ENCODE measurements at places on chromosomes 7 and 10.

DNA sequence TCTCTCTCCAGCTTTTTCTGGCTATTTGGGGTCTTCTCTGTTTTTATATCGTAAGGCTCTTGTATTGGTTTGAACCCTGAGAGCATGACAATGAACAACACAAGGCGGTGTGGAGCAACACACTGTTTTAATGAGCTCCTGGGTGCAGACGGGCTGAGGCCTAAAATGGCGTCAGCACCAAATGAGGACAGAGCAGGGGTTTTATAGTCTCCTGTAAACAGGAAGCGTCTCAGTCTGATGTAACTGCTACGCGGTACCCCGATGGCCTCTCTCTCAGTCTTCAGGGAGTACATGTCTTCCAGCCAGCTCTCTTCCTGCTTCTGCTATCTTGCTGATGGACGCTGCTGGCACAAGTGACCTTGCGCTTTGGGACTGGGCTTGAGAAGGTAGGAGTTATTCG is 95.9 kb upstream of the CCDC71L start:
- DNase-seq = no peak

GRCh38 chr10:33066558-33067236 is 108.7 kb upstream of the ITGB1 start:
- no peak for DNase-seq

DNA sequence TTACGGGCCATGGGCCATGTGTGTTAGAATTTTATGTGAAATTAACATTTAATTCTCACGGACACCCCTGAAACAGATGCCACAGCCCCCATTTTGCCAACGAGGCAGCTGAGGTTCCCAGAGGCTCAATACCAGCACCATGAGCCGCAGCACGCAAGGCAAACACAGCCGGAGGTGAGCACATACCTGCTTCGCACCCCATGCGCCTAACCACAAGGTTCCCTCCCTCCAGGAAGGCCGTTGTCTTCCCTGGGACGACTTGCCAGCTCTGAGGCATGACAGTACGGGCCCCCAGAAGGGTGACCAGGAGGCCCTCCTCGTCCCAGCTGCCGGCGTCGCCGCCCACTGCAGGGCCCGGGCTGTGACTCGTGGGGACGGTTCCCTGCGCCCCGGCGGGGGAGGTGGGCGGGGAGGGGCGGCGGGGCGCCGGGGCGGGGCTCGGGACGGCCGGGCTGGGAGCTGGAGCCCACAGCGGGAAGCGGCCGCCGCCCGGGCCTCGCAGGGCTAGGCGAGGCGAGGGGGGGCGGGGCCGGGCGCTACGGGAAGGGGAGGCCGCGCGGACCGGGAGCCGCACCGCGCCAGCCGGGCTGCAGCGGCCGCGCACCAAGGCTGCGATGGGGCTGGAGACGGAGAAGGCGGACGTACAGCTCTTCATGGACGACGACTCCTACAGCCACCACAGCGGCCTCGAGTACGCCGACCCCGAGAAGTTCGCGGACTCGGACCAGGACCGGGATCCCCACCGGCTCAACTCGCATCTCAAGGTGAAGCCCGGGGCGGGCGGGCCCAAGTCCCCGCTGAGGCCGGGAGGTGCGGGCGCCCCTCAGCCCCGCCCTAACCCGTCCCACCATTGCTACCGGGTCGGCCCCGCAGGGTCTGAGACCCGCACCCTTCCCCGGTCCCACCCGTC is at the start of gene CAV2:
TSS of gene CAV2 (plus strand) at position 571 of the 910 bp plus-strand sequence. CDS start at position 615, 44 bp downstream.
- DNase-seq = peak; percentile 87

DNA sequence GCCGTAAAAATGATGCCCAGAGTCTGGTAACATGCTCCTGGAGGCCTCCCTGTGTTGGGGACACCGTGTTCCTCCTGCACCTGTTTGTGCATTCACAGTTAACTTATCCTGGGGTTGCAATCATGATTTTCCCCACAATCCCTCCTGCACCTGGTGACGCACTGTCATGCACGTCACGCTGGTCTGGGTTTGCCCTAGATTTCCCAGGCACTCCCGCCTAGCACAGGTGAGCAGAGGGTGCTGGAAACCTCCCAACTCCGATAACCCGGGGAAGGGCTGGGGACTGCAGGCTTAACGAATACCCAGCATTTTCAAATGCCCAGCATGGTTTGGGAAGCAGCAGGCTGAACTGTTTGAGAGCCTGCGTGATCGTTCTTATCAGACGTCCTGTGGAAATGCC is 427.1 kb downstream of the TCERG1L start:
- DNase-seq = no peak

- no peak for DNase-seq
Observed at GRCh38 chr10:65284495-65285041, 1641.3 kb upstream of the LRRTM3 start.

DNA sequence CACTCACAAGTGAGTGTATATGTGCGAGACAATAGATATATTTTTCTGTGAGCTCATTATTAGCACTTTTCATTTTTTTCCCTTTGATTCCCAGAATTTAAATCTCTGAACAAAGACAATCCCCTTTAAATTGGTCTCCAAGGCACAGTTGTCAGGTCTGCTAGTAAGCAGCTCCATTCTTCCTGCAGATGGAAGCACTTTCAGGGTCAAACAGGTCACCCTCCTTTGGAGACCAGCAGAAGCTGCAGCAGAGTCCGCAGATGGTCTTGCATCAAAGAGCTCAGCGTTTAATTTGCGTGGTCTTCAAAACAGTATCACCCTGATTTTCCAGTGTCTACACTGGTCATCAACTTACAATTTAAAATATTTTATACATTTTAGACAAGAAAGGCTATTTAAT is 543.8 kb downstream of the ARL4A start:
- DNase-seq = no peak

- DNase-seq = peak; percentile 44
Observed at GRCh38 chr7:142391191-142391992, 133.5 kb upstream of the PRSS58 start.

- DNase-seq = peak; percentile 41
Observed at GRCh38 chr10:35236739-35237138, 99.6 kb upstream of the CCNY start.

GRCh38 chr7:2493205-2494164 is 17.3 kb upstream of the GRIFIN start:
- no peak for DNase-seq

DNA sequence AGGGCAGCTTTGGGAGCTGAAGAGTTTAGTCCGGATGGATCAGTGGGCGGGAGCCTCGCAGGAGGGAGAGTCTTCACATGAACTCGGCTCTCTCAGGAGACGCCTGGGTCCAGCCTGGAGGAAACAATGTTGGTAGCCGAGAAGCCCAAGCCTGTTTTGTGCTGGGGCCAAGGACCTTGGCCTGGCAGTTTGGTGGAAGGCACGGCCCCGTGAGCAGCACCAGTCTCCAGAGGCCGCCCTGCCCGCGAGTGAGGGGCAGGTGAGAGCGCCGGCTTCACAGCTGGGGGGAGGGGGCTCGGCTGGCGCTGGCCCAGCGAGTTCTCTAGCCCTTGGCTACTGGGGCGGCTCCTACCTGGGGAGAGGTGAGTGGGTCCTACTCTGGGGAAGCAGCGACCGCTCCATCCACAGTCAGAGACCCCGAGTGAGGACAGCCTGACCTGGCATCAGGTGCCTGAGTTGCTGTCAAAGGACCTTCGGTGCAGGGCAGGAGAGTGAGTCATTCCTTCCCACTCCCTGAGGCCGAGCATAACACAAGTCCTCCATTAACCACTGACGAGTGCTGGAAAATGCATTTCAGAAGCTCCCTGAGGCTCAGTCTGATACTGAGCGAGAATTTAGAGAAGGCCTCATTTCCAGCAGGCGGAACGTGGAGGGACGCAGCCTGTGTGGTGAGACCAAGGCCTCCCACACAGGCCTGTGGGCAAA is 89.3 kb upstream of the DIP2C start:
- no peak for DNase-seq

DNA sequence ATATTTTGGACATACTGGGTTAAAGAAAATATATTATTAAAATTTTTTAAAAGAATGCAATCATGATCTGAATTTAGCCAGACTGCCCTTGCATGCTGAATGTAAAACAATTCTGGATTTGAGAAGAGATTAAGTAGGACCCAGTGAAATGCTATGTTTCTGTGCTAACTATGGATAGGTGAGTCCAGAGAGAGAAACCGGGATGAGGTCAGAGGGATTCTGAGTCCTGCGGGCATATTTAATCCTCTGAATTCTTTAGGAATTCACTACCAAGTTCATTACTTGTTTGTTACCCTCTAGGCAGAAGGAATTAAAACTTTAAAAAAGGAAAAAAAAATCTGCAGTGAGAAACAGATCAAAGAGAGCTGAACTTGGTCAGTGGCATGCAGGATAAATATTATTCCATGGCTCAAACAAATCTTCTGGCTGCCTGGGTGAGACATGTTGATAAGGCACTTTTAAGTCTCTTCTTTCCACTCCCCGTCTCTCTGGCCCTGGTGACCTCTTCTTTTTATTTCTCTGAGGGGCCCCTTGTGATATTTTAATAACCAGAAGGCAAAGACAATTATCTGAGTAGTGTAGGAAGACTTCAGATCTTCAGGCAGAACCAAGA is 50.2 kb upstream of the LYZL1 start:
- DNase-seq = no peak

DNA sequence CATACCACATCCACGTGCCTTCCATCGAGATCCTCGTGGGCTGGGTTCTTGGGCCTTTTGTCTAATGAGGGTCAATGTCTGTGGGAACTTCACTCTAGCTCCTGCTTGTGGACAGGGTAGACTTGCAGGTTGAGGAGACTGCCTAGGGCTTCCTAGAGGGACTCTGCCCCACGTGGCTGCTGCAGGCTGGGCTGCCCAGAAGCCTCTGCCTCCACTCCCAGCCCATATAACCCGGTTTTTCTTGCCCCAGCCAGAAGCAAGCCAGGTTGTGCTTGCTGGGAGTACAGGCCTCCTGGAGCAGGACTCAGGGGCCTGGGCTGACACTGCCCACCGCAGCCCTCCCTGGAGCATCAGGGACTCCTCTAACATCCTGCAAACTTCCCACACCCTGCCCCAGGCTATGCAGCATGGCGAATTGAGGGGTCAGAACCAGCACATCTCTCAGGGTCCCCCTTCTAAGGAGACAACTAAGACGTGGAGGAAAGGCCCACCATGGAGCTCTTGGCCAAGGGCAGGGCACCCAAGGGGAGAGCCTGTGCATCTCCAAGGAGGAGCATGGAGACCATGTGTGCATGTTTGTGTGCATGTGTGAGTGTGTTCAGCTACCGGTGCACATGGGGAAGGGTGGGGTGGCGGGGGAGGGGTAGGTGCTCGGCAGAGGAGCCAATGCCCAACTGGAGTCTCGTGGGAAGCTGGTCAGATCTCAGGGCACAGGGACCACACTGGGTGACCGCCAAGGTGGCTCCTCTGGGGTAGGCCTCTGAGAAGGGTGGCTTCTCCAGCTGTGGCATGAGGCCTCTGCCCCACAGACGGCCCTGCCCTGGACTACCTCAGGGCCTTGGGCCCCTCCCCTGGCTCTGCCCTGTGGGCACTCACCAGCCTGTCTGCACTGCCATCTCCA is 62.6 kb downstream of the RASGEF1A start:
- peak; percentile 49 for DNase-seq

DNA sequence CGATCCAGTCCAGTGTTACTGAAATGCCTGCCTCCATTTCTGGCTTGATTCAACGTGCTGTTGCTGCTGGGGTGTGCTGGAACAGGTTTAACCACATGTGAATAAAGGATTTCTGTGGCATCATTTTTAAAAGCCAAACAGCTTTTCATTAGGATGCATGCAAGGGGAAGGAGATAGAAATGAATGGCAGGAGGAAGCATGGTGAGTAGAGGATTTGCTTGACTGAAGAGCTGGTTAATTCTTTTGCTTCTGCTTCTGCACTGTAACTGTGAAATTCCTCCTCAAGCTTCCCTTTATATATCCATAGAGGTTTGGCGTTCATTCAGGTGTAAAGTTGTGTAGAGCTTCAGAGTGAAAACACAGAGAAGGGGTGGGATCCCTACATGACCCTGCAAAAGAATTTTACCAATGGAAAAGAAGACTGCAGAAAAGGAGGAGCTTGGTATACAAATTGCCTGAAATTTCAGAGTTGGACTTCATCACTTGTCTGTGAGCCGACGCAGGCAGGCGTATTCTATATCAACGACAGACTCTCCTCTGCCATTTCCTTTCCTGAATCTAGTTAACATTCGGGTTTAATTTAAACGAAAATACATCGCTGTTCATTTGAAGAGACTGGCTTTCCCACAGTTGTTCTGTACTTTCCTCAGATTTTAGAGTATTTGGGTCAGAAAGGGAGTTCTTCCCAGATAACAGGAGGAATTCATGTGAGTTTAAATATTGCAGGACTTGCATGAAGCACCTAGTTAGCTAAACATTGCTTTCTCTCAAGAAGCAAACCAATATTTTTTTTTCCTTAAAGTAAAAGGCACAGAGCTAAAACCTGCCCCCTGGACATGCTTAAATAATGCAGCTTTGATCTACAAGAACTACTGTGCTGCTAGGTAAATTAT is at the start of gene SOSTDC1:
TSS of gene SOSTDC1 (minus strand) at position 270 of the 893 bp plus-strand sequence. CDS start at position 200, 70 bp downstream.
- peak; percentile 56 for DNase-seq

DNA sequence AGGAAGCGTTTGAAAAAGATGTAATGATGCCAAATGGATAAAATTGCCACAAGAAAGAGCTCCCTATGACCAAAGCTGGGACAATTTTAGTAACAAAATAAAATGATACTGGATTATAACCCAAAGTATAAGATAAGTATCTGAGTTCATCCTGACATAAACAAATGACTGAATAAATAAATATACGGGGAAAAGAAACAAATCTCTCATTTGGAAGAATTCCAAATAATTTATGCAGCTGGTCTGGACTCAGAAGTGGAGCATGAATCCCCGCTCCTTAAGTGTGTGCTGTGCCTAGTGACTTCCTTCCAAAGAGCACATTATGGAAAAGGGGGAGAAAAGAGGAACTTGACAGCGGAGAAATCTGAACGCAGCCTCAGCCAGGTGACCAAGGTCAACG is 186.2 kb downstream of the RAMP3 start:
- DNase-seq = no peak

- DNase-seq = no peak
Observed at GRCh38 chr10:20627946-20628507, 269.1 kb downstream of the NEBL start.

DNA sequence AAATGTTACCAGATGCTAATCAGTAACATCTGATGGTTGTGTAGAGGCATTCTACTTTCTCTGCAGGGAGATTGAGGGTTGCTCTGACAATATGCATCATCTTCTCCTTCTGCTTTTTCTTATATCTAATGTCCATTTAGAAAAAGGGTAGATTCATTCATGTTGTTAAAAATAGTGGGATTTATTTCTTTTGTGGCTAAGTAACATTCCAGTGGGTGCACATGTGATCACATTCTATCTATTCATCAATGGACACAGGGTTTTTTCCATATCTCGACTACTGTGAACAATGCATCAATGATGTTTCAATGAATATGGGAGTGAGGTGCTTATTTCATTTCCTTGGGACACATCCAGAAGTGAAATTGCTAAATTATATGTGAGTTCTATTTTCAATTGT is 103.9 kb downstream of the CRPPA start:
- no peak for DNase-seq

DNA sequence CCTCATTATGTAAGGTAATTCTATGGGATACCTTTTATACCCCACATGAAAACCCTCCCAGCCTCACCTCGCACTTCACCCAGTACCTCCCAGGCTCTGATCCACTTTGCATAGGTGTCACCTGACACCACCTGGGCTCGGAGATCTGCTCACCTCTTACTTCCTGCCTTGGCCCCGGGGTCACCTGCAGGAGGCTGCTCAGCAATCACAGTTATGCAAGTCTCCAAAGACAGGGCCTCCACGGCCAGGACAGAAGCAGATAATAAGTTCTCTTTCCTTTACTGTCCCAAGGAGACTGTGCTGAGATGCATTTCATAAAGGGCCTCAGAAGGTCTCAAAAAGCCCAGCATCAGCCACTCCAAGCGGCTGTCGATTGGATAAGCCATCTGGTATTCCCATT is 112.4 kb upstream of the PPP2R2D start:
- DNase-seq = no peak
